Endodermal cell (in vitro differentiated cells): ENCODE measurements at places on chromosomes 3 and 15. TPM values are rescaled to one million over a fixed set of nuclear protein-coding genes. Genes with fewer than 3 reads are reported as not detected.

GRCh38 chr15:29784413-29784812, 37.9 kb downstream of the TJP1 start:
- no peak for DNase-seq
- H3K27ac ChIP-seq, result no peak overlapping the region
- H3K27me3 ChIP-seq, result no peaks in the 10 kb centered on the region

- no peaks in the 10 kb centered on the region for H3K36me3 ChIP-seq
- no peaks in the 10 kb centered on the region for H3K27me3 ChIP-seq
Observed at GRCh38 chr3:22231061-22231460, 480.1 kb upstream of the ZNF385D start.

DNA sequence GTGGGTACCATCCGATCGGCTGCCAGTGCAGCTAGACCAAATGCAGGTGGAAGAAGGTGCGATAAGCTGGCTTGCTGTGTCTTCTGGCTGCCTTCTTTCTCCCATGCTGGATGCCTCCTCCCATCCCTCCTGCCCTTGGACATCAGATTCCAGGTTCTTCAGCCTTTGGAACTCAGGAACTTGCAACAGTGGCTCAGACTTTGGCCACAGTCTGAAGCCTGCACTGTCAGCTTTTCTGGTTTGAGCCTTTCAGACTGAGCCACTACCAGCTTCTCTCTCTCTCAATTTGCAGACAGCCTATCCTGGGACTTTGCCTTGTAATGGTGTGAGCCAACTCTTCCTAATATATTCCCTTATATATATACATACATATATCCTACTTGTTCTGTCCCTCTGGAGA, 485.5 kb downstream of the FHIT start:
- H3K4me1 ChIP-seq, result no peaks in the 10 kb centered on the region
- no peak overlapping the region for H3K4me3 ChIP-seq
- no peaks in the 10 kb centered on the region for H3K36me3 ChIP-seq
- H3K27ac ChIP-seq, result no peak overlapping the region

DNA sequence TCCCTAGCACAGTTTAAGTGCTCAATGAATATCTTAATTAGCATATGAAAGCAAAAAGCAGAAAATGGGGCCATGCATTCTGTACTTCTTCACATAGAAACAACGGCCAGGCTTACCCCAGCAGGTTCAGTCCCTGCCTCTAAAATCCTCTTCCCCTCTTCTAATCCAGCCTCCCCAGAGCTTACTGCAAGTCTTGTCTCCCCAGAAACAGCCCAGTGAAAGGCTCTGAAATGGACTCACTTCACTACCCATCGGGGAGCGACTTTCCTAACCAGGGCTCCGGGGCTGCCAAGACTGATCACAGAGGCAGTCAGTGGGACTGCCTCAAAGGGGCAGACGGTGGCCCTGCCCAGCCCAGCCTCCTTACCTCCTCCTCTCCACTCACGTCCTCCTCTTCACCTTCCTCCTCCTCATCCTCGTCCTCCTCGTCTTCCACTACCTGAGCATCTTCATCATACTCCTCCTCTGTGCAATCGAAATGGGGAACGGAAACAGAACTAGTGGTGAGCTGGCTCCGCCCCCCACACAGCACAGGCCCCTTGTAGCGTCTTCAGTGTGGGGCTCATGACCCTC, 38.0 kb downstream of the ANP32A start:
- no peaks in the 10 kb centered on the region for H3K4me1 ChIP-seq
- H3K4me3 ChIP-seq, result no peak overlapping the region
- peaks cover 98% of the 10 kb centered on the region for H3K36me3 ChIP-seq
- no peak overlapping the region for H3K27ac ChIP-seq

ZKSCAN7 gene
- 8.5 to 15.5 TPM (median 12.2 TPM) in 3 replicates for total RNA-seq

GRCh38 chr15:84924077-84924731, 39.7 kb downstream of the SLC28A1 start:
- H3K4me3 ChIP-seq, result no peak overlapping the region
- DNase-seq, result peak; percentile 59
- no peak overlapping the region for H3K27ac ChIP-seq

DNA sequence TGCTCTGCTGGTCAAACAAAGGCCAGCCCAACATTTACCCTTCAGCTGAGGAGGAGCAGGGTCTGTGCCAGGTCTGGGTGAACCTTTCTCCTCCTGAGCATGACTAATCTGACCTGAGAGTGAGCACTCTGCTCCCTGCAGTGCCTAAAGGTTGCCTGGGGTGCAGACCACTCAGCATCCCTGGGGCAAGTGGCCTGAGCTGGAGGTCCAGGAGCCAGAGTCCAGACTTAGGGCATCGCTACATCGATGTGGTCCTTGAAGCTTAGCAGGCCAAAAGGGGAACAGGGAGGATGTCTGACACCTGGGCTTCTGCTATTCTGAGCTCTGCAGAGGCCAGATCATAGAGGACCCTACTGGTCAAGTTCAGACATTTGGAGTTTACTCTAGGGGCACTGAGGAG, 119.1 kb downstream of the FAM43A start:
- no peaks in the 10 kb centered on the region for H3K4me1 ChIP-seq
- peak; percentile 31 for DNase-seq
- no peak overlapping the region for H3K27ac ChIP-seq
- H3K36me3 ChIP-seq, result no peaks in the 10 kb centered on the region
- no peak overlapping the region for H3K4me3 ChIP-seq

DNA sequence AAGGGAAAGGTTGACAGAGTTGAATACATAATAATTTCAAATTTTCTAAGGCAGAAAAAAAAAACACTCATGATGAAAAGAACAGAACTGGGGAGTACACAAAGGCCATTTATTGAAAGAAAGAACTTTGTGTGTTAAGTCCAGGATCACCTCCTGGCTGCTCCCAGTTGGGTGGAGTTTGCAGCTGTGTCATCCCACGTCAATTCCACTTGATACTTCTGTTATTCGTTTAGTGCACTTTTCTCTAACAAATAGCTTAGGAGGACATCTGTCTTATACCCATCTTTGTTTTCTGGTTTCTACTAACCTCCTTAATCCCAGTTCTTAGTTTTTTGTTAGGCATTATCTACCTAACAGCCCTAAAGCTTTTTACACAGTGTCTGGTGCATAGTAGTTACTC, 44.7 kb downstream of the SGO1 start:
- no peaks in the 10 kb centered on the region for H3K36me3 ChIP-seq
- H3K27me3 ChIP-seq, result no peaks in the 10 kb centered on the region
- no peak for DNase-seq
- H3K4me3 ChIP-seq, result no peak overlapping the region
- peak overlapping the region; percentile 94 for H3K27ac ChIP-seq

- peaks cover 7% of the 10 kb centered on the region for H3K4me1 ChIP-seq
- H3K4me3 ChIP-seq, result no peak overlapping the region
Observed at GRCh38 chr3:188006726-188007393, 147.1 kb upstream of the LPP start.

MORC1 gene
- total RNA-seq, result not detected in 3 replicates

DNA sequence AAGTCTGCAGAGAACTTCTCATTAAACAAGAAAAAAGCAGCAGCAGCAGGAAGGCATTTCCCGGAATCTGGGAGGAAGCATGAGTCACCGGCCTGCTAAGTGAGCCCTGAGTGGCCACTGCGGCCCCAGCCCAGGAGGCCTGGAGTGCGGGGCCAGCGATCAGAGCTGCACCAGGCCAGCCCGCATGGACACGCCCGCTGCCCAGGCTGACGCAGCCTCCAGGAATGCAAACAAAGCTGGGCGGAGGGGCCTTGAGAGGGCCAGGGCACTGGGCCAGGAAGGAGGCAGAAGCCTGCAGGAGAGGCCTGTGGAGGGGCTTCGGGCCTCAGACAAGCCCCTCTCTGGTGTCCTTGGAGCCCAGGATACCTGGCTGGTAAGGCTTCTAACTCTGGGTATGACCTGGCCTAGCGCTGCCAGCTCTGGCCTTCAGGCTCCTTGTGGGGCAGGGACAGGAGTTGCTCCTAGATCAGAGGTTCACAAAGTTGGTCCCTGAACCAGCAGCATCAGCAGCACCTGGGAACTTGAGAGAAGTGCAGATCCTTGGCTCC, 101.2 kb downstream of the SMAD6 start:
- DNase-seq, result peak; percentile 95
- peaks cover 9% of the 10 kb centered on the region for H3K4me1 ChIP-seq
- no peaks in the 10 kb centered on the region for H3K36me3 ChIP-seq
- peak overlapping the region; percentile 72 for H3K27ac ChIP-seq
- no peaks in the 10 kb centered on the region for H3K27me3 ChIP-seq
- H3K4me3 ChIP-seq, result no peak overlapping the region

SPINK8 gene
- not detected in 2 replicates for total RNA-seq

- H3K4me3 ChIP-seq, result no peak overlapping the region
- H3K27ac ChIP-seq, result no peak overlapping the region
- no peaks in the 10 kb centered on the region for H3K4me1 ChIP-seq
- no peaks in the 10 kb centered on the region for H3K36me3 ChIP-seq
Observed at GRCh38 chr3:19901337-19901736, 32.7 kb downstream of the EFHB start.

GOLGA8T gene
- 0.46 to 0.58 TPM in 2 of 3 replicates, not detected in the other for total RNA-seq

LRCH3 gene
- 60.3 and 67.1 TPM in 2 replicates for total RNA-seq

DNA sequence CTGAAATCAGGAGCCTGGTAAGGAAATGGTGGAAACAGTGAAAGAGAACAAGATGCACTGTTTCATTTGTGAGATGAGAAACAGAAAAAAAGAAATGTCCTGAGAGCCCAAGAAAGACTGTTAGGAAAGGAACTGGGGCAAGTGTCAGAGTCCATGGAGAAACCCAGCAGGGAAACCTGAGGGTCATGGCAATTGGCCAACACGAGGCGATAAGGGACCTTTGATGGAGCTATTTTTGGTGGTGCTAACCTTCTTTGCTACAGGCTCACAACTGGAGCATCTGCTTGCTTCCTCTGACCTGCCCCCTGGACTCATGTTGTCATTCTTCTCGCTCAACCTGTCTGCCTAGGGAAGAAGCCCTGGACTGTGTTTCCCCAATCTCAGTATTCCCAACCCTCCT, 4.2 kb upstream of the TMEM41A start:
- H3K27ac ChIP-seq, result no peak overlapping the region
- H3K36me3 ChIP-seq, result no peaks in the 10 kb centered on the region
- H3K4me1 ChIP-seq, result no peaks in the 10 kb centered on the region
- no peak overlapping the region for H3K4me3 ChIP-seq
- no peaks in the 10 kb centered on the region for H3K27me3 ChIP-seq
